ENCODE measurements at places on chromosomes 11 and 22.

DNA sequence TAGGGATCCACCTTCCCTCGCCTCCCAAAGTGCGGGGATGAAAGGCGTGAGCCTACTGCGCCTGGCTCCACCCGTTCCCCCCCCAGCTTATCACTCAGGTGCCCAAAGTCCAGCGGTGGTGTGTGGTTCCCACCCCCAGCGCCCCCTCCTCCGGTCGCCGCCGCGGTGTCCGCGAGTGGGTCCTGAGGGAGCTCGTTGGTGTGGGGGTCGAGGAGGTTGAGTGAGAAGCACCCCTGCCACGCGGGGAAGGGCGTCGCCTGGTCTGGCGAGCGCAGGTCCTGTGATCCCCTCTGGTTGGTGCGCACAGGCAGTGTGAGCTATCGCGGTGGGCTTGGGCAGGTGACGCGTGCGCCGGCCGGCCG lies 3900.6 kb upstream of the OR11H1 start:
- DNase-seq = no peak

GRCh38 chr22:50481045-50481439 lies 301 bp upstream of the ADM2 start:
- DNase-seq = no peak

GRCh38 chr11:132579136-132579535 lies 953.2 kb downstream of the OPCML start:
- DNase-seq = no peak

DNA sequence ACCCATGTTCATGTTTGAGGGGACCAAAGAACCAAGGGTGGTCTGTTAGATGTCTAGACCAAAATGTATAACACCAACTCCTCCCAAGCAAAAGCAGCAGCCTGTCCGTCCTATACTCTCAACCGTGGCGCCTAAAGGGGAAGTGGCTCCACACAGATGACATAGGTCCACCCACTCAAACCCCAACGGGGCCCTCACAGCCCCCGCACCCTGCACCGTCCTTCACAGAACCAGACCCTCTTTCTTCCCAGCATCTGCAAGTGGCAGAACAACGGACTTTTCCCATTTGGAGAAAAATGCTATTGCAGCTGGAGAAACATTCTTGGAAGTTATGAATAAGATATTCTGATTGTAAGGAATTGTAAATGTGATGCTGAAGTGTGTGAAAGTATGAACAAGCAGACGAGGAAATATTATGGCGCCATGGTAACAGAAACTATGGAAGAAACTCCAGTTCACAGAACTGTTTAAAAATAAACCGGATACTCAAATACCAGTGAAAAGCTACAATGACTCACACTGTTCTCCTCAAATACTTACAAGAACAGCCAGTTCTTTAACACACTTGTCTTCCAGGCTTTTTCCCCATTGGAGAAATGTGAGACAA lies 76.5 kb upstream of the ARFGAP3 start:
- DNase-seq = no peak

DNA sequence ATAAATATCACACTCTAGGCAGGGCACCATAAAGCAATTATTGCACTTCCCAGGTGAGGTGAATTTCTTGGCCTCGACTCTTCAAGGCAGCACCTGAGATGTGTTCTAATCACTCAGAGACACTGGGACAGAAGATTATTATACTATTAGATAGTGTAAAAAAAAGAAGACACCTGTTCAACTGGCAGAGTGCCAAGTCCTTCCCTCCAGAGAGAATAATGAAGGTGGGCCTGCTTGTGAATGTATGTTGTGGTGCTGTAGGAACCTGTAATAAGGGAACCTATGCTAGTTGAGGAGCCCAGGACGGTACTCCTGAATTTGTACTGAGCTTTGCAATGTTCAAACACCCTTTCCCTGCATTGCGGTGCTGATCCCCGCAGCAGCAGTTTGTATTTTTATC lies 107.5 kb downstream of the NXPE2 start:
- no peak for DNase-seq

DNA sequence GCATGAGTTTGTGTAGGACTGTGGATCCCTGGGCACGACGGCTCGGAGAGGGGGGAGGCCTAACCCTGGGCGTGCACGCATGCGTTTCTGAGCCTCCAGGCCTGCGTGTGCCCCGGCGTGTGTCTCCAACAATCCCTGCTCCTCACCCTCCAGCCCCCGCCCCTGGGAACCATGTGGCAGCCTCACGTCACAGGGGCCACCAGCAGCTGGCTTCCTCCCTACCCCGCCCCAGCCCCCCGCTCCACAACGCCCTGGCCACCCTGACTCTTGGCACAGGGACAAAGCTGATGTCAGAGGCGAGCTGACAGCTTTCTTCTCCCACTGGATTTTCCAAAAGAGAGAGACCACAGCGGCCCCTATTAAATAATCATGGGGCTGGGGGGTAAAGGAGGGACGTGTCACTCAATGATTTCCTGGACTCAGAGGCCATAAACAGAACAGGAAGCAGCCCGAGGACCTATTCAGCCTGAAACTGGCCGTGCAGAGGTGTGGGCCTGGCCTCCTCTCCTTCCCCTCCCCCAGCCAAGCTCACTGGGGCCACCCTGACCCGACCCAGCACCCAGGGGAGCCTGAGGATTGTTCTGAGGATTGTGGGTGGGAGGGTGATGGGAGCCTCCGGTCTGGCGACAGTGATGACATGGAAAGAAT lies 6.8 kb upstream of the LIF start:
- DNase-seq = no peak

DNA sequence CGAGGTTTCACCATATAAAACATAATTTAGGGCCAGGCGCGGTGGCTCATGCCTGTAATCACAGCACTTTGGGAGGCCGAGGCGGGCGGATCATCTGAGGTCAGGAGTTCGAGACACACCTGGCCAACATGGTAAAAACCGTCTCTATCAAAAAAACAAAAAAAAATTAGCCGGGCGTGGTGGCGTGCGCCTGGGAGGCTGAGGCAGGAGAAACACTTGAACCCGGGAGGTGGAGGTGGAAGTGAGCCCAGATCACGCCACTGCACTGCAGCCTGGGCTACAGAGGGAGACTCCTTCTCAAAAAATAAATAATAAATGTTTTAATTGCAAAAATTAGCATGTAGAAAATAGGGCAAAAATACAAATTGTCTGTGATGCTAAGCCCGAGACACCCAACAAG lies 993 bp upstream of the SFI1 start:
- no peak for DNase-seq

DNA sequence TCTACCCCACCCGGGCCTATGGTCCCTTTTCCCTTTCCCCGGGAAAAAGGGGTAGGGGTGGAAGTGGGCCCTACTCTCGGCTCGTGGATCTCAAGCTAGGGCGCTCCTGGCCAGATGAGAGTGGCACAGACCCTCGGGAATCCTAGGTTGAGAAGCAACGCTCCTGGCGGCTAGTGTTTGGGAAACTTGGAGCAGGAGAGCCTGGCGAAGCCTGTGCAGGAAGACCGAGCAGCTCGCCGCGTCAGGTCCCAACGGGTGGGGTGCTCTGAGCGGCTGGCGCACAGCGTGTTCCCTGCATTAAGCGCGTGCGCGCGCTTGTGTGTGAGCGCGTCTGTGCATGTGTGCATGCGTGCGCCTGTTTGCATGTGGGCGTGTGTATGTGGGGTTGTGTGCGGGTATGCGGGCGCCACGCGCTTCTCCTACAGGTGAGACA lies 7.1 kb upstream of the FLI1 start:
- no peak for DNase-seq

DNA sequence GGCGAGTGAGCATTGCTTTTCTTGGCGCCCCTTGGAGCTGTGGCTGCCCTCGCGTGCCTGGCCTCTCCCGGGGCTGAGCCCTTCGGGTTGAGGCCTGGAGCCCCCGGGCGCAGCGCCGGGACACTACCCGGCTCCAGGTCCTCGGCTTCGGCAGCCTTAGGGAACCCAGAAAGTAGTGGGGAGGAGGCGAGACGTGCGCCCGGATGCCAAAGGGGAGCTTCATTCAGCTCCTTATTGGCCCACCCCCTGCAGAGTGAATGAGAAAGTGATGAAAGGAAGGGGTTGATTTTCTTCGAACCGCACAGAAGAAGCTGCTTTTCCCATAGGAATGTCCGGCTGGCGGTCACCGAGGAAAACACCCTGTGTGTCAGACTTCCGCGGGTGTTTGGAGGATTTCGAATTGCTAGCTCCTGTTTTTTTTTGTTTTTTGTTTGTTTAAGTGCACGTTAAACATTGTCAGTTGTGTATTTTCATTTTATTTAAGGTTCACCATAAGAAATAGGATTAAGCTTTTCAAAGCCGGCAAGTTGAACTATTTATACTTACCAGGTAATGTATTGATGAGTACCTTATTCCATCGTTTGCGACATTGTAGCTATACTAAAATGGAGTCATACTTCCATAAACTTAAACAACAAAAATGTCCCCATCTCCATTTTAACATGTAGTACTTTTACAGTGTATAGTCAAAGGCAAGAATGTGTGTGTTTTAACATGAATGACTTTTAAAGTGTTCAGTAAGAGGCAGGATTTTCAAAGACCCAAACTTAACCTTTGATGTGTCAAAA lies 841 bp upstream of the EIF4G2 start:
- DNase-seq = peak; percentile 52

DNA sequence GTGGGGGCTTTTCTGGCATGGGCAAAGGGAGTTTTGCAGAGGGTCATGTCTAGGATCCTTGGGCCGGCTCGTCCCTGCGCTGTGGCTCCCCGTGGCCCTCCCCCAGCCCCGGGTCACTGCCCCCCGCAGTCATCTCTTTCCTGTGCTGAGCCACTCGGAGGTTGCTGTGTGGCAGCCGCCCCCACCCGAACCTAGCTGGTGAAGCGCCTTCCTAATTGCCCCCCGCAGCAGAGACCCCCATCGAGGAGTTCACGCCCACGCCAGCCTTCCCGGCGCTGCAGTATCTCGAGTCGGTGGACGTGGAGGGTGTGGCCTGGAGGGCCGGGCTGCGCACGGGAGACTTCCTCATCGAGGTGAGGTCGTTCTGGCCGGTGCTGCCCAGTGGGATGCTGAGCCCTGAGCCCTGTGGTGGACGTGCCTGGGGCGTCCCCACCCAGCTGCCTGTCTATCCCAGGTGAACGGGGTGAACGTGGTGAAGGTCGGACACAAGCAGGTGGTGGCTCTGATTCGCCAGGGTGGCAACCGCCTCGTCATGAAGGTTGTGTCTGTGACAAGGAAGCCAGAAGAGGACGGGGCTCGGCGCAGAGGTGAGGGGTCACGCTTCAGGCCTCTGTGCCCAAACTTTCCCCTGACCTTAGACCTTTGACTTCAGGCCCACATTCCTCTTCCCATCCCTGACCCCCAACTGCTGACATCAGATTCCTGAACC lies 32.0 kb downstream of the SHANK3 start:
- DNase-seq = no peak

DNA sequence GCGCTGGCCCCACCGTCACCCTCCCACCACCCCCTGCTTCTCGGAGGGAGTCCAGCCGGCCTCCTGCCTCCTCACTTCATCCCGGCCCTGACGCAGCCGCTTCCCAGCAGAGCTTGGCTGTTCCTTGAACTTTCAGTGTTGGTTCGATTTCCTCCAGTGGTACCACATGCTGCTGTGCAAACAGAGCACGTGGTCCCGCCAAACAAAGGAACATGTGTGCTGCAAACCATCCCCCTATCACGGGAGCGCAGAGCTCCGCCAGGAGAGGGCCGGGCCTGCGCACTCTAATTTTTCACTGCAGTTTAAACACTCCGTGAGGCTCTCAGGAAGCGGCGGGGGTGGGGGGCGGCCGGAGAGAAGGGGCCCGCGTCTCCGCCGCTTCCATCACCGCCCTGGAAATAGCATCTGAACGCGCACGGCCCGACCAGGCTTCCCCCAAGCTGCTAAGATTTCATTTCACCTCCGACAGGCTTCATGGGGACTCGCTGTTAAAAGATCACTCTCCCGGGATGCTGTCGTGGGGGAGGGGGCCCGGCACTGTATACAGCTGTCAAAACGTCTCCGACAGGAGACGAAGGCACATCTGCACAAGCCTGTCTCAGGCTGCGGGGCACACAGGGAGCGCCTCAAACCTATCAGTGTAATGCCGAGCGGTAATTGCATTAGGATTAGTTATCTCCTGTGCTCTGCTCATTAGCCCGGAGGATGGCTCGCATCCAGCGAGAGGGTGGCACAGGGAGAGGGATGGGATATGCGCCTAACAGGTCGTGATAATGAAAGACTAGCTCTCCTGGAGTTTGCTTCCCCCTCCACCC lies 269.9 kb upstream of the SORL1-AS1 start:
- DNase-seq = peak; percentile 78

- peak; percentile 69 for DNase-seq
Observed at GRCh38 chr11:93444617-93445073, 98.5 kb downstream of the SMCO4 start.

GRCh38 chr11:2950825-2951224 lies 21.6 kb upstream of the PHLDA2 start:
- DNase-seq = no peak

GRCh38 chr22:50072714-50073538 lies 12.3 kb downstream of the MLC1 start:
- DNase-seq = no peak

DNA sequence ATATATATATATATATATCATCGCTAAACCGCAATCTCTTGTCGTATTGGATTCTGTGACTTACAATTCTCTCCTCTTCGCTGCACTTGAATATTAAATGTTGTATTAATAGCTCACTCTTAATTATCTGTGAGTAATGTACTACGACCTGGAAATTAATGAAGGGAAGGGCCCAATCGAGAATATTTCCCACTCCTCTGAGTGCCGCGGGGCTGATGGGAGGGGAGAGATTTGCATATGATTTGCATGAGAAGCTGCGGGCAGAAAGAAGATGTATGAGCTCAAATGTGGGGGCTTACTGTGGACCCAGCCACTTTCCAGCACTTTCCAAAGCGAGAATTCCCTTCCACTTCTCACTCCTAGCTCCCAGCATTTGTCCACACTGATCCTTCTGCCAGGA lies 141.2 kb downstream of the MN1 start:
- DNase-seq = no peak

DNA sequence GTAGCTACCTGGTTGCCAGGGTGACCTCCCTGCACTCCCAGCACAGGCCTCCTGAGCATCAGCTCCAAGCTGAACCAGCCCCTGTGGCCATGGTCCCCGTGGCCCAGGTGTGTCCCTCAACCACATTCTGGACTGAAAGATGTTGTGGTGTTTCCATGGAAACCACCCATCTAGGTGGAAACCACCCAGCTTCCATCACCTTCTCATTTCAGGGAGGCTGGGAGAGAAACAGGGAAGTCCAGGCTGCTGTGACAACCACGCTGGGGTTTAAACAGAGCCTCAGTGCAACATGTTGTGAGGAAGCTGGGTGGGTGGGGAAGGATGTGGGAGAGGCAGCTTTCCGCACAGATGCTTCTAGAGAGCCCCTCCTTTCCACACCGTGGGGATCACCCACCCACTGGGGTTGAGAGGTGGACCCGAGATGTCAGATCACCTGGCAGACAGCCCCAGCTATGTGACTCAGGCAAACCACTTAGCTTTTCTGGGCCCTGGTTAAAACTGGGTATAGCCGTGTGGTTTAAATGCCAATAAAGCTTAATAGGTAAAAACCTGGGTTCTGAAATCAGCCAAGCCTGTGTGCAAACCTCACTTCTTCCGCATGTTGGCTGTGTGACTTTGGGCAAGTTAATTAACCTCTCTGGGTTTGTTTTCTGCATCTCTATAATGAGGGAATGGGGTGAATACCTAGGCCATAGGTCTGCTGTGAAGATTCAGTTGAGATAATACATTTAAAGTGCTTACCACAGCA lies 46.4 kb downstream of the CD82 start:
- no peak for DNase-seq

GRCh38 chr11:36141196-36141953 lies 147.8 kb downstream of the COMMD9 start:
- DNase-seq = no peak
